ENCODE measurements at places on chromosomes 13 and 19.

DNA sequence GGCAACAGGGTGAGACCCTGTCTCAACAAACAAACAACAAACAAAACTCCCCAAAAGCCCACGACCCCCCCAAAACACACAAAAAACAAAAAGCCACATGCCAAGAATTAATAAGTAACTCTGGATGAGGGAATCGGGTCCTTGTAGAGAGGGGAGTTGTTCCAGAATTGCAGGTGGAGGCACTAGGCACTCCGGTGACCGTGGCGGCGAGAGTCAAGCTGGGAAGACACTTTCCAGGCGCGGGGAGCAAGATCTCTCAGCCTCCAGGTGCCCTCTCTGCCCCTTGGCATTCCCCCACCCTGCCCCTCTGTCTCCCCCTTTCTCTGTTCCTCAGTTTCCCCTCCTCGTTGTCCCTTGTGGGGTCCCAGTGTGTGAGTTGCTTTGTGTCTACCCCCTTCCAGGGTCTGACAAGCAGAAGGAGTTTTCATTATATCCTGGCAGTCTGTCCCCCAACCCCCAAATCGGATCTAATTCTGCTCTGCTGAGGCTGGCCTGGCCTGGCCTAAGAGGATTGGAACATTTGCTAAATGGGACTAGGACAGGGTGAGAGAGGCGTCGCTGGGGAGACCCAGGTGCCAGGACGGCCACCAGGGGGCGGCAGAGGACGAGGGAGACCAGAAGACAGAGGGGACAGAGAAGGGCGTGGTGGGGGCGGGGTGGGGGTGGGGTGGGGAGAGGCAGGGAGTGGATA lies 8.3 kb upstream of the CRX start:
- DNase-seq = peak; percentile 45

DNA sequence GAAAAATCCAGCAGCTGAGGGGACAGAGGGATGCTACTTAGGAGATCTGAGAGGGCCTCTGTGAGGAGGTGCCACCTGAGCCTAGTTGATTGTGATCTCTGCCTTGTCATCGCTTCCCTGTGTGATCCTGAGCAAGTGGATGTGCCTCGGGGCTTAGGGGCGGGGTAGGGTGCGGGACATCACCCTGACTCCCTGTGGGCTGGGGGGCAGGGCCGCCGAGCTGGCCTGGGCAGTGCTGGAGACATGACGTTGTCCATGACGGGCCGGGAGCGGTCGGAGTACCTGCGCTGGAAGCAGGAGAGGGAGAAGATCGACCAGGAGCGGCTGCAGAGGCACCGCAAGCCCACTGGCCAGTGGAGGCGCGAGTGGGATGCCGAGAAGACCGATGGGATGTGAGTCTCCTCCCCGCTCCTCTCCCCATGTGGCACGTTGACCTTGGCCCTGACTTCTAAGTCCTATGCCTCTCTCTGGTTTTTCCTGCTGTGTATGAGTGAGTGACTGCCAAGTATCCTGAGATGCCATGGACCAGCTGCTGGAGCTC lies 8.2 kb upstream of the INAFM1 start:
- no peak for DNase-seq

DNA sequence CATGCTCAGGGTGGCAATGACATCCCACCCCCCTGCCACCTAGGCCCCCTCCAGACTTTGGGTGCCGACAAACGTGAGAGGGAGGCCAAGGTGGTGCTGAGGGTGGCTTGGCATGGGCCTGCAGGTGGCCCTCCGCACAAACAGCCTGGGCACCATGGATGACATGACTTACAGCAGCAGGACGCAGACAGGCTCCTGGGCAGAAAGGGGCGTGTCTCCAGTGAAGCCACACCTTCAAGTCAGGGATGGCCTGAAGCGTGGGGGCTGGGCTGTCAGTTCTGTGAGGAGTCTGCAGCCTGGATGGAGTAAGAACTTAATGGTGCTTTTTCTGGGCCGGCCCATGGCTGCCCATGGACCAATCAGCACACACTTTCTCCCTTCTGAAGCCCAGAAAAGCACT lies 25.3 kb downstream of the POMP start:
- no peak for DNase-seq

DNA sequence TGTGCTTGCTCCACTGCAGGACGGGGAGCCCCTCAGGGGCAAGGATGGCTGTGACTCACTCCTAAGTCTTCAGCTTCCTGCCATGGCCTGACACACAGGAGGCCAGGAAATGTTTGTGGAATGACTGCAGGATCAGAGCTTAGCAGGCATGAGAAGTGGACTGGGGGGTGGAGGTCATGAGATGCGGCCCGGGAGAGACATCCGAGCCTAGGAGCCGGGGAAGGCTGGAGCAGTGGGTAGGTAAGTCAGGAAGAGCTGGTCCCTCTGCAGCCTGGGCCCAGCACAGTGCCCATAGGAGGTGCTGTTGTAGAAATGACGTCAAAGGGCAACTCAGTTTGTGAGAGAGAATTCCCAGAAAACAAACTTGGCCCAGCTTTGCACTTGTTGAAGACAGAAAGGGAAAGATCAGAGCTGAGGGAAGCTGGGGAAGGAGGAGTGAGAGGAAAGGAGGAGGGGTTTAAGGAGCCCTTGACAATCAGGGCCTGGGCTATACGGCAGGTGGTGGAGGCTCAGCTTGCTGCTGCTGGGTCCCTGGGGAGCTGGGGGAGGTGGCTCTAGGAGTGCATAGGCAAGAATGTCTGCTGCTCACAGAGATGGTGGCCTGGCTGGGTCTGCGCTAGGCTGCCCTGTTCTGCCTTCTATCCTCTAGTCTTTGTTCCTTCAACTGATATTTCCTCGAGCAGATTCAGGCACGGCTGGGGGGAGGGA lies 18.5 kb downstream of the POU2F2 start:
- DNase-seq = no peak

- no peak for DNase-seq
These were observed 64.9 kb downstream of the TEX29 start for GRCh38 chr13:111385183-111385857.

DNA sequence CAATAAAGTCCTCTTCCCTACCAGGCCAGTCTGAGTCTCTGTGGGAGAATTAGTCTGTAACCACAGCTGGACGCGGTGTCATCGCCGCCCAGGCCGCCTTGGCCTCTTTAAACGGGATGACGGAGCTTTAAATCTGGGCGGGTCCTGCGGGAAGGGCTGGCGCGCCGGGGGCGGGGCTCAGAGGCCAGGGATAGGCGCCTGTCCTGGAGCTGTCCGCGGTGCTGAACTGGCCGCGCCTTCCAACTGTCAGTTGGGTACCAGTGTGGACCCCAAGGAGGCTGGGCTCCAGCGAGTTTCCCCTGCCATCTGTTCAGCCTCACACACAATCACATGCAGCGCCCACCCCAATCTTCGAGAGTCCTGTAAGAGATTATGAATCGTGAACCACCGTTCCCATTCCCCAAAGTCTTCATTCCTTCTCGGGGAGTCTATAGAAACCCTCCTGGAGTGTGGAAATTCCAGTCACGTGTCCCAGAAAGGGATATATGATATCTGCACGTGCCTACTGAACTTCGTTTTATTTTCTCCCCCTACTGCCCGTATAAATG lies 11.5 kb downstream of the APLP1 start:
- DNase-seq = no peak

- no peak for DNase-seq
These were observed 24.4 kb upstream of the URAD start for GRCh38 chr13:28012896-28013295.

DNA sequence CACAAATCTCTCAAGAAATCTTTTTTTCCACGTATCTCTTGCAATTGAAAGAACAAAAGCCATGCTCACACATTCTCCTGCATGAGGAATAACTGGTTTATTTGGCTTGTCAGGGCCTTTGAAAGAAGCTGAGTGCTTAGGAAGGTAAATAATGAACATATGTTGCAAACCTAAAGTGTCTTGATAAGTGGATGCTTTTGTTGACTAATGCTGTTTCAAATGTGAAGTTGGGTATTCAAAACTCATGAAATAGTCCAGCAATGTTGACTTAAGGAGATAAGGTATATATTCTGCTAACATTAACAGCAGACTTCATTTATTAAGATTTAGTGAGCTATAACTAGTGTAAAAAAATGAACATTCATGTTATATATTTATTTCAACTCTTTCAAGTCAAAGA lies 1792.7 kb upstream of the MIR17HG start:
- DNase-seq = no peak

DNA sequence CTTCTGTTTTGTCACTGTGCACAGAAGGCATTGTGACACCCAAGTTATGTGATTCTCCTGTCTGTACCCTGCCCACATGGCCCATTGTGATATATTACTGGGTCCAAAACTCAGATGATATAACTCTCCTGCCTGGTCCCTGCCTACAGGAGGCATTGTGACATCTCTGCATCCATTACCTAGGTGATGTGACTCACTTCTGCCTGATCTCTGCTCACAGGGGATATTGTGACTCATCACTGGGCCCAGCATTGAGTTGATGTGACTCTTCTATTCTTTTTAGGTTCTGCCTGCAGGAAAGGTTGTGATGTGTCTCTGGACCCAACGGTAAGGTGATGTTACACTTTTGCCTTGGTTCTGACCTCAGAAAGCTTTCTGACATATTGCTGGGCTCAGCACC lies 67.9 kb upstream of the ZNF724 start:
- DNase-seq = no peak

DNA sequence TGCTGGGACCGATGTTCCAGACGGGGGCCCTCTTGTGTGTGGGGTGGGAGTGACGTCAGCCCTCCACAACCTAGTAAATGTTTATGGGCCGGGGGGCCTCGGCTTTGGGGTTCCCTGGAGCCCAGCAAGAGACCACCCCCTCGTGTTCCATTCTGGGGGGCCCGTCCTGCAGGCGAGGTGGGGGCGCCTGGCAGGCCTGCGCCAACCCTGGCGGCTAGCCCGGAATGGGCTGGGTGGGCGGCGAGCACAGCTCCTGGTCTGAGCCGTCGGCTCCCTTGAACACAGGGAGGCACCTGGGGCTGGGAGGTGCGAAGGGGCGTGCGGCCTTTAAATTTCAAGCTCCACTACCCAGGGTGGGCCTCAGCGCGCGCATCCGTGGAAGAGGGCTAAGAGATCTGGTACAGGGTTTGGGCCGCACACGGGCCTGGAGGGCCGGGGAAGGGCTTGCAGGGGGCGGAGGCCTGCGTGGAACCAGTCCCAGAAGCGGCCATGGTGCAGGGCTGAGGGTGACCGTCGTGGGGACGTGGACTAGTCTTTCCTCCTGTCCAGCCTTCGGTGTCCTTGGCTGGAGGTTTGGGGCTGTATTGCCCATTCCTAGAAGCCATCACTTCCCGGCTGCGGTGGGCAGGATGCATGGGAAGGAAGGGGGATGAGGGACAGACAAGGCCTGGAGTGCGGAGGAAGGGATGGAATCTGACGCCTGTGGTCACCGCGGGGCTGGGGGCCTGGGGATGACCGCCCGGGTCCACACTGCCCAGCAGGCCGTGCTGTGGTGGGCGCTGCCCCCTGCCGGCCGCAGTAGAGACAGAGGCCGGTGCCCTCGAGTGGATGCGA lies 11.4 kb downstream of the NDUFA11 start:
- DNase-seq = no peak

DNA sequence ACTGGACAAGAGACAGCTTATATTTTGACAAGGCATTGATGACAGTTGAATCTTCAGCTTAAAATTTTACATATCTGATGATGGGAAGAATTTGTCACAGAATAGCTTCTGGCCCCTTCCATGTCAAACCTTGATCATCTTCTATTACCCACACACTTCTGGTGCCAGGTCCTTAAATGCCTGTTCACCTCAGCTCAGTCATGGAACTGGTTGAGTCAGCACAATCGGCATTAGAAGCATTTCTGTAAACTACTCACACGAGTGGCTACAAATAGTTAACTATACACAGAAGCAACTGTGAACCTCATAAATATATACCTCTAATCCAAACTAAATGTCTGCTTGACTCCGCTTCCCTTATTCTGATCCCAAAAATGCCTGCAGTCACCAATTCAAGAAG lies 161.2 kb downstream of the FOXO1 start:
- DNase-seq = no peak

GRCh38 chr19:48836089-48837017 lies at the start of gene HSD17B14:
TSS of gene HSD17B14 (minus strand) at chr19:48836491. CDS start at chr19:48836411, 80 bp downstream.
- DNase-seq = no peak

GRCh38 chr13:87331178-87331577 lies 340.0 kb upstream of the SLITRK5 start:
- no peak for DNase-seq

DNA sequence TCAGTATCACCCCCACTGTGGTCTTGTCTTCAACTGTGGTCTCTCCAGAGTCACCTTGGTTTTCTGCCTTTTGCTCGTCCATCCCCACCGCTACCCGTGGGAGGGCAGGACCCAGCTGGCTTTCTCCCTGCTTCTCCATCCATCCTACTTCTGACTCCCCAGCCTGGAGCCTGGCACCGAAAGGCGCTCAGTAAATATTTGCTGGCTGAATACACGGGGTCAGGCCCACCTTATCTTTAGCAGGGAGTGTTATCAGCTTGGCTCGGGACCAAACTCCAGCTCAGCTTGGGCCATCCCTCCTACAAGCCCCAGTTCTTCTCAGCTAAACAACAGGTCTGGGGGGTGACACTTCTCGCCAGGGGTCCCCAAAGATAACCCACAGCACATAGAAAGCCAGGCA lies 62.0 kb upstream of the KLF2 start:
- no peak for DNase-seq

DNA sequence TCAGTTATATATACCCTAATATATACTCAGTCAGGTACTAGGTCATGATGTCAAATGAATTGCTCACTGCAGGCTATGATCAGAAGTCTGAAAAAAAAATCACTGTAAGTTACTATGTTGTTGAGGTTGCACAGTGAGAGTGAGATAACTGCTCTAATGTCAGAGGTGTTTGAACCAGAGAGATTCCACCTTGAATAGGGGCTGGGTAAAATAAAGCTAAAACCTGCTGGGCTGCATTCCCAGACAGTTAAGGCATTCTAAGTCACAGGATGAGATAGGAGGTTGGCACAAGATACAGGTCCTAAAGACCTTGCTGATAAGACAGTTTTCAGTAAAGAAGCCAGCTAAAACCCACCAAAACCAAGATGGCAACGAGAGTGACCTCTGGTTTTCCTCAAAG lies 10.2 kb downstream of the EPSTI1 start:
- DNase-seq = no peak

DNA sequence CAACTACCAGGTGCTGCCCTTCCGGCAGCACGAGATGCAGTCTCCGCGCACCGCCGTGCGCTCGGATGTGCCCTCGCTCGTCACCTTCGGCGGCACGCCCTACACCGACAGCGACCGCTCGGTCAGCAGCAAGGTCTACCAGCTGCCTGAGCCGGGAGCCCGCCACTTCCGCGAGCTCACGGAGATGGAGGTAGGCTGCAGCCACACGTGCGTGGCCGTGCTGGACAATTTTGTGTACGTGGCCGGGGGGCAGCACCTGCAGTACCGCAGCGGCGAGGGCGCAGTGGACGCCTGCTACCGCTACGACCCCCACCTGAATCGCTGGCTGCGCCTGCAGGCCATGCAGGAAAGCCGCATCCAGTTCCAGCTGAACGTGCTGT lies 15.2 kb upstream of the CRTC1 start:
- DNase-seq = no peak

GRCh38 chr13:43764349-43764748 lies 22.4 kb downstream of the ENOX1 start:
- DNase-seq = no peak

GRCh38 chr19:17794731-17795494 lies at the start of gene B3GNT3:
TSS of gene B3GNT3 (plus strand) at chr19:17795138. CDS start at chr19:17807808, 12,670 bp downstream.
- DNase-seq = no peak
